ENCODE measurements at places on chromosomes 5 and 9.

- H3K27me3 ChIP-seq, result no peaks in the 10 kb centered on the region
- no peak overlapping the region for H3K4me3 ChIP-seq
- peaks cover 15% of the 10 kb centered on the region for H3K36me3 ChIP-seq
- peaks cover 10% of the 10 kb centered on the region for H3K4me1 ChIP-seq
- no peak overlapping the region for H3K27ac ChIP-seq
- DNase-seq, result no peak
Measured at GRCh38 chr9:79731171-79731890, 159.6 kb downstream of the TLE4 start.

GRCh38 chr9:73042155-73042554 is 89.3 kb upstream of the ALDH1A1 start:
- H3K27ac ChIP-seq, result no peak overlapping the region
- H3K4me3 ChIP-seq, result no peak overlapping the region
- DNase-seq, result no peak
- no peaks in the 10 kb centered on the region for H3K36me3 ChIP-seq
- peaks cover 2% of the 10 kb centered on the region for H3K27me3 ChIP-seq

- H3K4me1 ChIP-seq, result no peaks in the 10 kb centered on the region
- no peaks in the 10 kb centered on the region for H3K36me3 ChIP-seq
- no peak for DNase-seq
- peaks cover 48% of the 10 kb centered on the region for H3K27me3 ChIP-seq
- no peak overlapping the region for H3K4me3 ChIP-seq
- no peak overlapping the region for H3K27ac ChIP-seq
Measured at GRCh38 chr5:1868886-1869475, 13.7 kb downstream of the IRX4 start.

DNA sequence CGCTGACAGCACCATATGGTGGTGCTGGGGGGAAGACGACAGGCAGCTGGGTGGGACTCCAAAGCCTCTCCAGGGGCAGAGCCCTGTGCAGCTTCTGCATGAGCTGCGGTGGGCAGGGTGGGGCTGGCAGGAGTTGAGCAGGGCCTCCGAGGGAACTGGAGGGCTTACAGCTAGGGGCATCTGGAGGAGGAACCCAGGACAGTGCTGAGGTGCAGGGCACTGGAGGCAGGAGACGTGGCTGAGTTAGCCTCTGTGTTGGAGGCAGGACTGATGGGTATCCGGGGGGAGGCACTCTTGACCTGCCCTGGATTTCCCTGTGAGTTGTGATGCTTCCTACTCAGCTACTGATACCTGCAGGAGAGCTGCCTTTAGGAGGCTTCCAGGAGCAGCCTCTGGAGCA is 45.0 kb downstream of the TENT4A start:
- peaks cover 52% of the 10 kb centered on the region for H3K36me3 ChIP-seq
- no peaks in the 10 kb centered on the region for H3K4me1 ChIP-seq
- no peak overlapping the region for H3K4me3 ChIP-seq
- no peak for DNase-seq
- H3K27ac ChIP-seq, result no peak overlapping the region
- no peaks in the 10 kb centered on the region for H3K27me3 ChIP-seq

DNA sequence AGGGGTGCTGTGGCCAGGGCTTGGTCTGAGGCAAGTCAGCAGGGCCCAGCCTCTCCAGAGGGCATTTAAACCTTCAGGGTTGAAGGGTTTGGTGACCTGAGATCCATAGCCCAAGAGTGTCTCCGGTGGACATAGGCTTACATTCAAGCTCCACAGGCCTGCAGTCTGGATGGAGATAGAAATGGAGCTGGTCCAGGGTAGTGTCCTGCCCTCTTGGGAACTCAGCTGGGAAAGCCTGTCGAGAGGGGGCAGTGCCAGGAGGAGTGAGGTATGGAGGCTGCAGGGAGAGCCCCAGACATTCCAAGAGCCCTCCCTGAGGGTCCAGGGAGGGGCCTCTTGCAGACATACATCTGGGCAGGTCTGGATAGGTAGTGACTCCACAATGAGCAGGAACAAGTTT is 177.0 kb upstream of the MVB12B start:
- H3K36me3 ChIP-seq, result no peaks in the 10 kb centered on the region
- no peak overlapping the region for H3K4me3 ChIP-seq
- no peak for DNase-seq
- H3K27ac ChIP-seq, result no peak overlapping the region

- DNase-seq, result no peak
- H3K27me3 ChIP-seq, result no peaks in the 10 kb centered on the region
- H3K4me3 ChIP-seq, result peak overlapping the region; percentile 11
- H3K27ac ChIP-seq, result peak overlapping the region; percentile 75
- peaks cover 47% of the 10 kb centered on the region for H3K4me1 ChIP-seq
Measured at GRCh38 chr9:137275588-137276472, 1.7 kb upstream of the TOR4A start.

GRCh38 chr9:117325831-117326230 is 89.0 kb downstream of the ASTN2 start:
- no peaks in the 10 kb centered on the region for H3K36me3 ChIP-seq
- H3K4me3 ChIP-seq, result no peak overlapping the region
- no peaks in the 10 kb centered on the region for H3K4me1 ChIP-seq
- H3K27me3 ChIP-seq, result no peaks in the 10 kb centered on the region

- H3K27me3 ChIP-seq, result no peaks in the 10 kb centered on the region
- no peaks in the 10 kb centered on the region for H3K36me3 ChIP-seq
- H3K4me3 ChIP-seq, result no peak overlapping the region
- peaks cover 7% of the 10 kb centered on the region for H3K4me1 ChIP-seq
- no peak for DNase-seq
- no peak overlapping the region for H3K27ac ChIP-seq
Measured at GRCh38 chr5:40306869-40307487, 372.7 kb upstream of the PTGER4 start.

- DNase-seq, result peak; percentile 16
- no peak within 1 kb of the TSS for H3K27ac ChIP-seq
- H3K4me1 ChIP-seq, result peaks cover 11% of the 10 kb centered on the region
- peaks cover 36% of the 10 kb centered on the region for H3K27me3 ChIP-seq
- H3K36me3 ChIP-seq, result no peaks in the 10 kb centered on the region
Measured at GRCh38 chr5:95284572-95285408, at the start of gene MCTP1. TSS of gene MCTP1 (minus strand) at chr5:95285094.

DNA sequence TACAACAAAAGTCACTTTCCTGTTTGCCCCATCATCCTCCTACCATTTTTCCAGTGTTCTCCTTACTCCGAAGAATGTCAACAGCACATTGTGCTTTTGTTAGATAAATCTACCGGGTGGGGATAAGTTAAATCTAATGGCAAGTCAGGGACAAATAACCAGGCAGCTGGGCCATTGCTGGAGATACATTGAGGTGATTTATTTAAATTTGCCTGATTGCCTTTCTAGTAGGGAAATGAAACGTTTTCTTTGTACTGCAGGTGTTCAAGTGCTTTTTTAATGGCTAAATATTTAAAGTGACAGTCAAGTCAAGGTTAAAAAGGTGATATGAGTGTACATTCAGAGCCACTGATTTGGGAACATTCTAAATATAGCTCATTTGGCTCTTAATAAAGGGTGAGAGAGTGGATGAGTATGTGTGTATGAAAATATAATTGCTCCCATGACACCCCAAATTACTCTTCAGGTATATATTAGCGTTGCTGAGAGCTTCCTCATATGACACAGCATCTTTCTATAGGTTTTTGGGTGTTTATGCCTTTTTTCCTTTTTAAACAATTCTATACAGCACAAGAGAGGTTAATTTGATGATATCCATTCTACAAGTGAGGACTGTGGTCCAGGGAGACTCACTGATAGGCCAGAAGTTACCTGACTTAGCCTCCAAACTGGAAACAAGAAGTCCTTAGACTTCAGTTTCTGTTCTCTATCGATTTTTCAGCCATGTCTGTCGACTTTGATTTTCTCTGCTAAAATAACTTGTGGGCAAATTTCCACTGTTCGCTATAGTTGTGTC is 51.9 kb downstream of the DMRT2 start:
- no peak overlapping the region for H3K27ac ChIP-seq
- H3K4me3 ChIP-seq, result no peak overlapping the region
- H3K4me1 ChIP-seq, result no peaks in the 10 kb centered on the region
- H3K36me3 ChIP-seq, result no peaks in the 10 kb centered on the region

DNA sequence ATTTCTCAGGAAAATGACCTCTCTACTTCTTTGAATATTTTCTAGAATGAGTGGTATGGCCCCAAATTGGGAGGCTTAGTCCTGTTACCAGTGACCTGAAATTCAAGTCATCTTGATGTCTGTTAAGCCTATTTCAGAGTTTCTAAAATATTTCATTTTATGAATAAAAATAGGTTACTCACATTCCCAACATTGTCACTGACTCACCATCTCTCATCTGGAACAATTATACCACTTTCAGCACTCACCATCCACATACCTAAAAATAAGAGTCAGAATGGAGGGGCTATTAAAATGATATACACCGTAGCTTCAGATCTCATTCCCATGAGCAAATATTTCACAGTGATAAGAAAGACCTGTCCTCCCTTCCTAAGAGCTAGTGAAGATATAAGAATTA is 71.8 kb downstream of the KIAA1958 start:
- no peak overlapping the region for H3K4me3 ChIP-seq
- no peak overlapping the region for H3K27ac ChIP-seq
- DNase-seq, result no peak
- H3K27me3 ChIP-seq, result no peaks in the 10 kb centered on the region
